SJSA1 (cell line): ENCODE measurements at places on chromosomes 2 and 18. TPM values are rescaled to one million over a fixed set of nuclear protein-coding genes. Genes with fewer than 3 reads are reported as not detected.

Gene HOXD4
- 0.29 and 5.9 TPM in 2 replicates for total RNA-seq

Gene FZD7
- total RNA-seq: 77.8 and 90.7 TPM in 2 replicates

Gene COLEC12
- total RNA-seq: 58.8 and 111 TPM in 2 replicates

Gene UPP2
- not detected in 2 replicates for total RNA-seq

Gene CDKL4
- 0.34 and 0.85 TPM in 2 replicates for total RNA-seq

Gene MEP1B
- total RNA-seq: not detected in 2 replicates

Gene SRD5A2
- total RNA-seq: not detected in 2 replicates

Gene WDCP
- total RNA-seq: 18.0 and 18.5 TPM in 2 replicates

Gene ICA1L
- 2.0 and 3.4 TPM in 2 replicates for total RNA-seq

Gene CCT4
- 247 and 253 TPM in 2 replicates for total RNA-seq

GRCh38 chr2:218024336-218024735, 21.5 kb upstream of the TNS1 start:
- H3K4me3 ChIP-seq: no peak overlapping the region
- no peak overlapping the region for H3K27ac ChIP-seq
- DNase-seq: peak; percentile 27

DNA sequence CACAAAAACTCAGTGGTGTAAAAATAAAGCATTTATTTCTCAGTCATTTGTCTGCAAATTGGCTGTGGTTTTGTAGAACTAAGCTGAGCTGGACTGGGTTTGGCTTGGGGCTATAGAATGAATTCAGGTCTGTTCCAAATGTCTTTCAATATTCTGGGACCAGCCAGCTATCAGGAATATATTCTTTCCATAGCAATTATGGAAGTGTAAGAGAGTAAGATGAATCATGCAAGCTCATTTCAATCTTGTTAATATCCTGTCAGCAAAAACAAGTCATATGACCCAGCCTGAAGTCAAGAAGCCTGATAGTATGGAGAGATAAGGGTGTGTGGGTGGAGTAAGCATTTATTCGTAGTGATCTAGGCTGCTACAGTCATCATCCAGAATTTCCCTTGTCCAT, 481.0 kb upstream of the CDH2 start:
- no peaks in the 10 kb centered on the region for H3K27me3 ChIP-seq
- no peak overlapping the region for H3K27ac ChIP-seq
- no peaks in the 10 kb centered on the region for H3K36me3 ChIP-seq
- no peak overlapping the region for H3K4me3 ChIP-seq

DNA sequence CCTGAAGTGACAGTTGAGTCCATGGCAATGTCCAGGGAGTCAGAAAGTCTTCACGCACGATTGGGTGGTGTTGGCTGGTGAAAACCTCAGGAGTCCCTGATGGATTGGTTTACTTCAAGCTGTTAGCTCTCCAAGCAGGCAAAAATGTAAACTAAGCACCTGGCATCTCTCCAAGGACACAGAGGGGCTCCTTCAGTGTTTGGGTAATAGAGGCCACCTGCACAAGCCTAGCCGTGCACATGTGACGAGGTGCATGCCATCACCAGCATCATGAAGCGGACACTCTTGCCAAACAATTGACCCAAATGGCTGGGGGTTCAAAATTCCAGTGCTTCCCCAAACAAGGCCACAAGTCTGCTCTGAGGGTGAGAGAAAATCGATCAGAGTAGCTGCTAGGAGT, 104.7 kb upstream of the CD302 start:
- H3K27ac ChIP-seq: no peak overlapping the region
- no peaks in the 10 kb centered on the region for H3K36me3 ChIP-seq
- 0 out of 2 replicates have a peak, but pooled peaks cover 6% of the 10 kb centered on the region for H3K27me3 ChIP-seq
- H3K4me1 ChIP-seq: no peaks in the 10 kb centered on the region
- H3K4me3 ChIP-seq: no peak overlapping the region

DNA sequence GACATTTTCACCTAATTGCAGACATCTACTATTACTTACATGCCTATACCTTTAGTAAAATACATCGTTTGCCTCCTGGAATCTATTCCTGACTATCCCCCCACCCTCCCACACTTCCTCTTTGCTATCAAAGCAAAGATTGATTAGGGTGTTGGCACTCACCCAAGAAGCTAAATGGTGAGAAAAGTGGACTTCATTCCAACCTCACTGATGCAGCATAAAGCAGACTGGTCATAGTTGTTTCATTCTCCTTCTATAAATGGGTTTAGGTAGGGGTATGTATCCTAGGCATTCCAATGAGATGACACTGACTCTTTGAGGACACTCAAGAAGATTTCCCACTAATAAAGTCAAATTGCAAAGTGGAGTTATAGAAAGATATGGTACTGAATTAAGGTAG, 97.4 kb downstream of the LRP1B start:
- no peak for DNase-seq
- H3K4me1 ChIP-seq: no peaks in the 10 kb centered on the region
- no peak overlapping the region for H3K27ac ChIP-seq

DNA sequence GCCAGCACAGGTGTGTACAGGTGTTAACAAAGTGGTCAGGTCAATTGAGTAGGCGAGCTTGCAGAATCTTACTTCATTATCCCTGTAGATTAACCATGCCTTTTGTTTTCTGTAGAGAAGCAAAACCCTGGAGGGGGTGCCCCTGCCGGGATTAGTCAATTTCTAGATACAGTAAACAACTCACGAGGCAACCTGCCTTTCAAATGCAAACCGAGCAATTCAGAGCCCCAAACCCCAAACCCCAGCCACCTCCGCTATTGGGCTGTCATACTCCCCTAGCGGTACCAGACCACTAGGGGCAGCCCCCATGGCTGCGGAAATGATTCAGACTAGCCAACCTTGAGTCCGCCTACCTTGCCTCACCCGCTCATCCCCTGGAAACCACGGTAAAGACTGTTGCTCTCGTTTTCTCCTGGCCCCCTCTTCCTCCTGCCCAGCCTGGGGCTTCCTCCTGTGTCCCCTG, 61.4 kb upstream of the KIF5C start:
- peaks cover 28% of the 10 kb centered on the region for H3K4me1 ChIP-seq
- DNase-seq: no peak
- no peaks in the 10 kb centered on the region for H3K36me3 ChIP-seq
- no peak overlapping the region for H3K27ac ChIP-seq

GRCh38 chr2:7348761-7349160, 431.5 kb downstream of the RNF144A start:
- H3K4me3 ChIP-seq: no peak overlapping the region
- H3K27ac ChIP-seq: no peak overlapping the region
- no peaks in the 10 kb centered on the region for H3K4me1 ChIP-seq
- no peaks in the 10 kb centered on the region for H3K27me3 ChIP-seq
- DNase-seq: no peak
- H3K36me3 ChIP-seq: no peaks in the 10 kb centered on the region

DNA sequence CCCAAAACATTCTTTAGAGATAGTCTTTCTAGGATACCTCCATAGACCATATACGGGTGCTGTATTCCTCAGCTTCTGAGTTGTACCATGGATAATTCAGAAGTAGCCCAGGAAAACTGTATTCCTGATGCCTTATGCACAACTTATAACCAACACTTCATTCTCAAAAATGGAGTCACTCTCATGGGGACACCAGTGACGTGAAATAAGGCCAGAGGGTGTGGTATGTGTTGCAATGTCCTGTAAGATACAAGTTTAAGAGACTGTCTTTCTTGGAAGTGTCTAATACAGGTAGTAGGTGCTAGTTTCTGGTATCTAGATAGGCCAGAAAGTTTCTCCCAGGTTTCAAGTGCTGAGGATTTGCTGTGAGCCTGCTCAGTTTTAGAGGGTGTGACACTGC, 36.1 kb downstream of the COX7A2L start:
- H3K4me3 ChIP-seq: no peak overlapping the region
- H3K27ac ChIP-seq: no peak overlapping the region
- no peaks in the 10 kb centered on the region for H3K27me3 ChIP-seq
- no peak for DNase-seq
- H3K36me3 ChIP-seq: peaks cover 60% of the 10 kb centered on the region

- DNase-seq: no peak
- H3K4me1 ChIP-seq: peaks cover 48% of the 10 kb centered on the region
- no peaks in the 10 kb centered on the region for H3K27me3 ChIP-seq
- peak overlapping the region; percentile 24 for H3K4me3 ChIP-seq
Measured at GRCh38 chr2:64643838-64644457, 9.8 kb downstream of the SERTAD2 start.

- no peaks in the 10 kb centered on the region for H3K27me3 ChIP-seq
- peaks cover 32% of the 10 kb centered on the region for H3K4me1 ChIP-seq
- H3K4me3 ChIP-seq: no peak overlapping the region
- peak overlapping the region; percentile 24; the same call in 1 of the 2 replicates for H3K27ac ChIP-seq
- peak; percentile 62 for DNase-seq
Measured at GRCh38 chr2:240392084-240392947, 43.1 kb upstream of the GPC1 start.

DNA sequence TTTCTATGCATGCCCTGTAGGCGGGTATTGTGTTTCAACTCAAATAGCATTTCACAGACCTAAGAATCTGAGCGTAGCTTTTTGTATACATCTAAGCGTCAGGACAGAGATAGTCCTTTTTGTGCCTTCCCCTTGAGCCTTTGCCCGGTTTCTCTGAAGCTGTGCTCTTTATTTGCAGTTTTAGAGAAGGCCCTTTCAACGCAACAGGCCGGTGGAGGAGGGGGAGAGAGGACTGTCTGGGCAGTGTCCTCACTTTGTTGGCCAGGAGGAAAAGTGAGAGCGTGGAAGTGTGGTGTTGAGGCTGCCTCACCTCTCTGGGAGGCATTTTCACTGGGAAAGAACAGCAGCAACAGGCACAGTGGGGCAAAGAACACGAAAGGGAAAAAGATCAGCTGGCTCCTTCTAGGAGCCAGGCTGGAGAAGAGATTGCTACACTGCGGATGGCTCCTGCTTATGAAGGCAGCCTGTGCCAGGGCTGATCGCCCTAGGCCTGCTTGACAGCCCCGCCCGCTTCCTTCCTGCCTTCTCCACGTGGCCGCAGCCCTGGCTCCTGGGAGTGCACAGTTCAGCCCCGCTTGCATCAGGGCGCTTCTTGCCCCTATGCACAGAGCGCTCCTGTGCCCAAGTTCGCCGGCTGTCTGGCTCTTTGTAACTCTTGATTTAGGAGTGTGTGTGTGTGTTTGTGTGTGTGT, 195.6 kb upstream of the POU3F3 start:
- H3K27me3 ChIP-seq: 0 out of 2 replicates have a peak, but pooled peaks cover 4% of the 10 kb centered on the region
- no peaks in the 10 kb centered on the region for H3K4me1 ChIP-seq
- no peaks in the 10 kb centered on the region for H3K36me3 ChIP-seq

DNA sequence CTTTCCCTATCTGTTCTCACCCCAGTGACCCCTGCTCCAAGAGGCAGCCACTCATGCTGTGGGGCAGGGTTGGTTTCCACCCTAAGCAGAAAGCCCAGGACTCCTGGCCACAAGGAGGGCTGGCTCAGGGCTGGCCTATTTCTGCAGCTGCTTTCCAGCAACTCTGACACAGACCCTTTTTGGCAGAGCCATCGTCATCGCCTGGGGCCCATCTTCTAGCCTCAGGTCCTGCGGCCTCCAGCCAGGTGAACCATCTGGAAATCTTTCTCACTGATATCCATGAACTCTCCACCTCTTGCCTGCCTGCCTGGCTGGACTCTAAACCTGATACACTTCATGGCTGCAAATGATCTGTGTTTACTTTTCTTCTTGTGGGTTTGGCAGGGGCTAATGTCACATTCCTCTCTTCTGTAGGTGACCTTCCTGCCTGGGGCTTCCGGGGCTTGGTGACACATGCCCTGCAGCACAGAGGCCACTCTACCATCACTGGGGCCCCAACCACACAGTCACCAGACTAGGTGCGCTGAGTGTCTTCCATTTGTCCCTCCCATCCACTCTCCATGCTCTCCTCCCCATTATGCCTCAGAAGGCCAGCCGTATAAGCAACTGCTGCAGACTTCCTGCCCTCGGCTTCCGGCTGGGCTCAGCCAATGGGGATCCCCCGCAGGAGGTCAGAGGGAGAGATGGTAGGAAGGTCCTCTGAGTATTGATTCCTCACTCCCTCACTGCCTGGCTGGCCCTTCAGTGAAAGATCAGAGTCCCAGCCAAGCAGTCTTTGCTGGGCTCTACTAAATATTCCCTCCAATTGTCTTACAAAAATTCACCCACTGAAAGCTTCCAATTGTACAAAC, 9.7 kb upstream of the COPS8 start:
- no peak overlapping the region for H3K27ac ChIP-seq
- H3K36me3 ChIP-seq: no peaks in the 10 kb centered on the region
- no peak for DNase-seq
- no peak overlapping the region for H3K4me3 ChIP-seq
- peaks cover 19% of the 10 kb centered on the region for H3K4me1 ChIP-seq

- H3K36me3 ChIP-seq: peaks cover 47% of the 10 kb centered on the region
- H3K4me1 ChIP-seq: peaks cover 74% of the 10 kb centered on the region
- 0 out of 2 replicates have a peak overlapping the region, but pooled peaks have one; percentile 15 for H3K27ac ChIP-seq
- no peaks in the 10 kb centered on the region for H3K27me3 ChIP-seq
- peak; percentile 77 for DNase-seq
Measured at GRCh38 chr2:43224131-43224570, 2.3 kb downstream of the ZFP36L2 start.

DNA sequence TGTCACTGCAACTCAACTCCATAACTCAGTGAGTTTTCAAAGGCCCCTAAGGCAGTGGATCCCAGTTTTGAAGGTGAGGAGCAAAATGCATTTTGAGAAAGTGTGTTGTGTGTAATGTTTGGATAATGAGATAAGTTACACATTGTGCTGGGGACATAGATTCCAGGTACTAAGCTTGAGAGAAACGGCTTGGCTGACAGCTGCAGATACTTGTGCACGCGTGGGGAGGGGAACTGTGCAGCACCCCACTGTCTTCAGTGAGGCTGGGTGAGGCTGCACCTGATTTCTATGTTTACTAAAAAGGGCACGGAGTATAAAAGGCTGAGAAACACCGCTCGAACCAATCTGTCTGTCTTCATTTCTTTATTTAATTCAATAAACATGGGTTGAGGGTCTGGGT, 254.0 kb upstream of the COPS8 start:
- no peaks in the 10 kb centered on the region for H3K36me3 ChIP-seq
- peaks cover 15% of the 10 kb centered on the region for H3K4me1 ChIP-seq
- H3K4me3 ChIP-seq: no peak overlapping the region
- H3K27me3 ChIP-seq: no peaks in the 10 kb centered on the region

DNA sequence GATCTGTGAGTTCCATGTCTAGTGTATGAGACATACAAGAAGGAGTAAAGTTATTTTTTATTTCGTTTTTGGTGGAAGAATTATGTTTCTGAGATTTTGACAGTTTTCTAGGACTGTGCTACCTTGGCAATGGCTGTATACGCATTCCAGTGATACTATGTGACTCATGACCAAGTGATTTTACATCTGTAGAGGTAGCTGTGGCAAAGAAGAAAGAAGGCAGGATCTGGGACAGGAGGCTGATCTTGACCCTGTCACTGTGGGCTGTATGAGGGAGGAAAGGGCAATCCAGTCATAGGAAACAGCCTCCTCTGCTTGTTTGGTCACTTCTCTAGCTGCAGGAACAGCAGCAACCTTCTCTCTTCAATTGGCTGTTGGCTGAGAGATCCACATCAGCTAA, 44.0 kb upstream of the PDCL3 start:
- no peak overlapping the region for H3K4me3 ChIP-seq
- no peaks in the 10 kb centered on the region; the same call in 1 of the 2 replicates for H3K27me3 ChIP-seq
- H3K36me3 ChIP-seq: no peaks in the 10 kb centered on the region
- no peaks in the 10 kb centered on the region for H3K4me1 ChIP-seq
- no peak overlapping the region for H3K27ac ChIP-seq
- no peak for DNase-seq

- H3K27me3 ChIP-seq: no peaks in the 10 kb centered on the region
- no peak for DNase-seq
- no peak overlapping the region for H3K4me3 ChIP-seq
- H3K27ac ChIP-seq: no peak overlapping the region
- no peaks in the 10 kb centered on the region for H3K4me1 ChIP-seq
- H3K36me3 ChIP-seq: no peaks in the 10 kb centered on the region
Measured at GRCh38 chr2:26978061-26978596, 7.7 kb downstream of the MAPRE3 start.
